ENCODE measurements at places on chromosomes 2 and 18. TPM values are rescaled to one million over a fixed set of nuclear protein-coding genes. Genes with fewer than 3 reads are reported as not detected.

Gene GKN1
- total RNA-seq = not detected

Gene IMP4
- 27.9 TPM for total RNA-seq

Gene SOX11
- 146 TPM for total RNA-seq

Gene SLC23A3
- 1.3 TPM for total RNA-seq

Gene RAB6C
- total RNA-seq = 1.2 TPM

Gene OSR1
- 8.7 TPM for total RNA-seq

Gene ACTG2
- total RNA-seq = 1.1 TPM

Gene DAW1
- 2.8 TPM for total RNA-seq

Gene ZNF514
- 33.6 TPM for total RNA-seq

Gene LIMS4
- 0.45 TPM for total RNA-seq

Gene TUBB8B
- not detected for total RNA-seq

Gene NMUR1
- 0.73 TPM for total RNA-seq

Gene FAM161A
- total RNA-seq = 16.4 TPM

Gene COL4A4
- 3.0 TPM for total RNA-seq

Gene SPC25
- total RNA-seq = 10.2 TPM

Gene IL18R1
- 0.09 TPM for total RNA-seq

Gene VWA3B
- 0.73 TPM for total RNA-seq

Gene GNAL
- total RNA-seq = 40.9 TPM

Gene CDK5R2
- 4.9 TPM for total RNA-seq

Gene TMEM169
- total RNA-seq = 18.6 TPM

Gene TSHZ1
- 14.4 TPM for total RNA-seq

Gene PJVK
- 3.3 TPM for total RNA-seq

Gene MAP2
- total RNA-seq = 502 TPM

Gene PCARE
- total RNA-seq = 1.5 TPM

Gene HRH4
- 0.18 TPM for total RNA-seq

Gene CD28
- 1.00 TPM for total RNA-seq

Gene CCDC150
- 12.8 TPM for total RNA-seq

Gene SERPINB12
- total RNA-seq = not detected

Gene ANO7
- total RNA-seq = 0.54 TPM
